Vagina (tissue), 2 donors: ENCODE measurements at places on chromosomes 11 and 22.

DNA sequence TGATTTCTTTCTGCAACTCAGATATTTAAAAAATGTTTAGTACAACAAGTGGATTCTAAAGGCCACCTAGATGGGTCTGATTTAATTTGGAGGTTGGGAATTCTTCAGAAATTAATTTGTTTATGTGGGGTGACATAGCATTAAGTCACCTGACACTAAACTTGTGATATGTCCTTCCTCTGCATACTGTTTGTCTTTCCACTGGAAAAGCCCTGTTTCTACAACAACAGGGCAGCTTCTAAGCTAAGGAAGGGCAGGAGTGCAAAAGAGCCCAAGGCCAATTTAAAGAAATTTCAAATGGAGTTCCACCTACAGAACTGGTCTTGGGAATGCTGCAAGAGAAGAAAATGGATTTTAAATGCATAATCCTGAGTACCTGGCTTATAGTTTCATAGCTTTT is 319.2 kb downstream of the SOX6 start:
- DNase-seq = no peak

- no peak for DNase-seq
These were observed 69.8 kb downstream of the PACS1 start for GRCh38 chr11:66139817-66140404.

- DNase-seq = no peak
These were observed 282.5 kb downstream of the KCNA4 start for GRCh38 chr11:29734287-29734686.

DNA sequence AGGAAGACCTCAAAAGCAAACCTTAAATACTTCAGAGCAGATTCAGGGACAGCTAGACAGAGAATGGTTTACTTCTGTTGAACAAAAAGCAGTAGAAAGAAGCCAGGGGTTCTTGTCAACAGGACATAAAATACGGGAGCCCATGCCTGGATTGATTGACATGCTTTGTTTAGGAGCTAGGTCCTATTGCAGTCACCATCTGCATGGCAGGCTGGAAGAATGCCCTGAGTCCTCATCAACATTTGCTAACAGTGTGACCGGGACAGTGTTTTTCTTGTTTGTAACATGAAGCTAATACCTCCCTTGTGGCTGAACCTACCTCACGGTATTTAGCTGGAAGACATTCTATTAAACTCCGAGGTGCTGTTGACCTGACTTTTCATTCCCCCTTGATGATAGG is 225.4 kb downstream of the NTM start:
- no peak for DNase-seq

GRCh38 chr11:132551016-132551415 is 981.3 kb downstream of the OPCML start:
- no peak for DNase-seq

GRCh38 chr11:125433454-125434121 is 62.5 kb downstream of the FEZ1 start:
- no peak for DNase-seq

- DNase-seq = no peak
These were observed 44.4 kb downstream of the NAT10 start for GRCh38 chr11:34149786-34150185.

DNA sequence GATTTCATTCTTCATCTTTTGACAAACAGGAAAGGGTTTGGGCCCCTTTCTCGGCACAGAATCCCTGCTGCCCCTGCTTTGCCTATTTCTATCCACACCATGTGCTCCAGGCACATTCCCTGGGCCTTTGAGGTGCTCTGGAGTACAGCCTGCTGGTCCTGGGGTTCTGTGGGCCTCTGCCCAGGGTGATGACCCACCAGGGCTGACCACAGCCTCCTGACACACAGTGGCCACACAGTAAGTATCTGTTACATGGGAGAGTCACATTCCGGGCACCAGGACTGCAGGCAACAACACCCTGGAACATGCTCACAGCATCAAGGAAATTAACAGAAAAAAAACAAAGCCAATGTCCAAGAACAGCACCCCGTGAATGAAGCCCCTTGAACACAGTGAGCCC is 39.1 kb downstream of the SCUBE2 start:
- DNase-seq = peak; percentile 52

- no peak for DNase-seq
These were observed 36.1 kb upstream of the SCN3B start for GRCh38 chr11:123690485-123690884.

- DNase-seq = no peak
These were observed 38.2 kb downstream of the PITPNB start for GRCh38 chr22:27880778-27881394.

GRCh38 chr22:42649246-42650099 is at the start of gene CYB5R3:
CYB5R3 (minus strand) TSS chr22:42649392; CDS start chr22:42649315, 77 bp downstream.
- DNase-seq = no peak
